ENCODE measurements at places on chromosomes 11 and 22. TPM values are rescaled to one million over a fixed set of nuclear protein-coding genes. Genes with fewer than 3 reads are reported as not detected.
A peak's percentile ranks its signal among the peaks of the same experiment; 100 is the strongest.

Gene MISFA
- total RNA-seq = not detected

Gene CNTN5
- total RNA-seq = not detected

DNA sequence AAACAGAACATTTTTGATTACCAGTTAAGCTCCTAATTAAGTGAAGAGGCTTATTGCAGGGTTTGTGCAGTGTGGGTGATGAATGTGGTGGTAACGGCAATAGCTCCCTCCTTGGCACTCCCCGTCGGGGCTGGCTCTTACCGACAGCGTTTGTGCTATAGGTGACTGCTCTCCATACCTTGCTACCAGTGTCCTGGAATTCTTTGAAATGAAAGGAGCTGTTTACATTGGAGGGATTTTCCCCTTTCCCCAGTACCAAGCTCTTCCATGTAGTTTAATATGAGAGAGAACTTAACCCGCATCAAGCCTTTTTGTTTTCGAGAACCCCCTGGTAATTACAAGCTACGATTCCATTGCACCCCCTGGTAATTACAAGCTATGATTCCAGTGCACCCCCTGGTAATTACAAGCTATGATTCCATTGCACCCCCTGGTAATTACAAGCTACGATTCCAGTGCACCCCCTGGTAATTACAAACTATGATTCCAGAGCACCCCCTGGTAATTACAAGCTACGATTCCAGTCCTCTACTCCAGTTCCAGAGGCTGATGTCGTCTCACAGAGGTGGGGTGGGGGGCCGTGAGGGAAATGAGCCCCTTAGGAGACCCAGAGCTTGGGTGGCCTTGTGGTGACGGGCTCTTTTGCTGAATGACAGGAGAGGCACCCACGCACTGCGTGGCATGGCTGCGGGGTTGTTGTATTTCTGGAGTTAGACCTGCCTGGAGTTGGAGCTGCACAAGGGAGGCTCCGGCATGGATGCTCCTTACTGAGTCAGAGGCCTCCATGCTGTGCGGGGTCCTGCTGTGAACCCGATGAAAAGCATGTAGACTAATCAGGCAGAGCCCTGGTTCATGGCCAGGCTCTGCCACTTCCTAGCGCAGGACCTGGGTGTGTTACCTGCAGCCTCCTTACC lies 205.3 kb downstream of the TBC1D22A start:
- H3K4me1 ChIP-seq = no peaks in the 10 kb centered on the region
- no peaks in the 10 kb centered on the region for H3K27me3 ChIP-seq
- DNase-seq = peak; percentile 25
- no peaks in the 10 kb centered on the region for H3K36me3 ChIP-seq

GRCh38 chr11:3196161-3197043 lies 22.2 kb downstream of the MRGPRG start:
- H3K27ac ChIP-seq = no peak overlapping the region
- no peak for DNase-seq
- no peaks in the 10 kb centered on the region for H3K27me3 ChIP-seq
- no peaks in the 10 kb centered on the region for H3K36me3 ChIP-seq

DNA sequence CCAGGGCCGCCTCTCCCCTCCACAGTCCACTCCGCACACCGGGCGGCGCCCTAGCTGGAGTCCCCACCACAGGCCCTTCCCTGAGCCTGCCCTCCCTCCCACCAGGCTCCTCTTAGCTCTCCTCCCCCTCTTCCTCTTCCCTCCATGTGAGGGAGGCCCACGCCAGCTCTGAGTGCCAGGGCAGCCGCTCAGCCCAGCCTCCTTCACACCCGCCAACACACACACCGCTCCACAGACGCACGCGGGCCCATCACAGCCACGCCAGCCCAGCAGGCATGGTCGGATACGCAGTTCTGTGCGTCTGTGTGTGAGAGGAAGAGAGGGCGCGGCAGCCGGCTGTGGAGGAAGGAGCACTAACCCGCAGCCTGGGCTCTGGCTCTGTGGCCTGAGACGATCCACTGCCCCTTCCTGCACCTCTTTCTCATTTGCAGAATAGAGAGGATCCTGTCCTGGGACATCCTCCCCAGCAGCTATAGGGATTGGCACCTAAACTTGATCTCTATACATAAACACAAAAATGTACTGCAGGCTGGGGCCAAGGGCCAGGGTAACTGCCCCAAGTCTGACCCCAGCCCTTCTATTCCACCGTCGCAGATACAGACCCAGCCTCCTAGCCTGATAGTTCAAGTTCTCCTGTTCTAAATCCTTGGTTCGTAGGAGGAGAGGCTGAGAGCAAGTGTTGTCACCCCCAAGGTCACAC lies 3.5 kb downstream of the CHRM4 start:
- peaks cover 49% of the 10 kb centered on the region for H3K27me3 ChIP-seq
- H3K4me3 ChIP-seq = peak overlapping the region; percentile 76
- H3K4me1 ChIP-seq = peaks cover 36% of the 10 kb centered on the region
- no peak overlapping the region for H3K27ac ChIP-seq
- DNase-seq = peak; percentile 34
- no peaks in the 10 kb centered on the region for H3K36me3 ChIP-seq

DNA sequence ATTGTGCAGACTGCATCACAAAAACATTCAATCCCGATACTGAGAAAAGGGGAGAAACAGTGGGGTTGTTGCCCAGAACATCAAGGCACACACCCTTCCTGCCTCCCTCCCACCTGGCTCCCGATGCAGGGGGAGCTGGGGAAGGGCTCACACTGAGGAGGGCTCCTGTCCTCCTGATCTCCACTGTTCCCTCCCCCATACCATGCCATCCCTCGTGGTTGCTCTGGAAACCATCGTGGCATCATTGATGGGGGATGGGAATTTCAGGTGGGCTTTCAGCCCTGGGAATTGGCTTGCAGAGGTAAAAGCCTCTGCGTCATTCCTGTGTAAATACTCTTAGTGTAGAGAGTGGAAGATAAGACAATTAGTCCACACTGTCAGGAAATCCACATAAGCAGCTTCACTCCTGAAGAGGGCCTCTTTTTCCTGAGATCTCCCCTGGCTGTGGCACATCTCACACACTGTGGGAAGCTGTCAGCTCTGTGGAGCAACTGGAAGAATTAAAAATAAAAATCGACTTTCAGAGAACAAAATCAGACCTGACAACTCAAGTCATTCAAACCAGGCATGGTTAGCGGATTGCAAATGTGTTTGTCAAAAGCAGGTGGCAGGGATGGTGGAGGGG lies 176.0 kb downstream of the CHST1 start:
- no peaks in the 10 kb centered on the region for H3K36me3 ChIP-seq
- H3K27me3 ChIP-seq = no peaks in the 10 kb centered on the region
- no peak overlapping the region for H3K27ac ChIP-seq
- DNase-seq = peak; percentile 63
- no peaks in the 10 kb centered on the region for H3K4me1 ChIP-seq

All from GM23338 (cell line).